Activated CD4-positive, alpha-beta T cell treated with anti-CD3 and anti-CD28 coated beads, Interleukin-2, amount 50 U/mL, for 1 hour (primary cell): ENCODE measurements at places on chromosomes 13 and 19.

GRCh38 chr19:1155352-1156304, 18.4 kb downstream of the SBNO2 start:
- DNase-seq: no peak

DNA sequence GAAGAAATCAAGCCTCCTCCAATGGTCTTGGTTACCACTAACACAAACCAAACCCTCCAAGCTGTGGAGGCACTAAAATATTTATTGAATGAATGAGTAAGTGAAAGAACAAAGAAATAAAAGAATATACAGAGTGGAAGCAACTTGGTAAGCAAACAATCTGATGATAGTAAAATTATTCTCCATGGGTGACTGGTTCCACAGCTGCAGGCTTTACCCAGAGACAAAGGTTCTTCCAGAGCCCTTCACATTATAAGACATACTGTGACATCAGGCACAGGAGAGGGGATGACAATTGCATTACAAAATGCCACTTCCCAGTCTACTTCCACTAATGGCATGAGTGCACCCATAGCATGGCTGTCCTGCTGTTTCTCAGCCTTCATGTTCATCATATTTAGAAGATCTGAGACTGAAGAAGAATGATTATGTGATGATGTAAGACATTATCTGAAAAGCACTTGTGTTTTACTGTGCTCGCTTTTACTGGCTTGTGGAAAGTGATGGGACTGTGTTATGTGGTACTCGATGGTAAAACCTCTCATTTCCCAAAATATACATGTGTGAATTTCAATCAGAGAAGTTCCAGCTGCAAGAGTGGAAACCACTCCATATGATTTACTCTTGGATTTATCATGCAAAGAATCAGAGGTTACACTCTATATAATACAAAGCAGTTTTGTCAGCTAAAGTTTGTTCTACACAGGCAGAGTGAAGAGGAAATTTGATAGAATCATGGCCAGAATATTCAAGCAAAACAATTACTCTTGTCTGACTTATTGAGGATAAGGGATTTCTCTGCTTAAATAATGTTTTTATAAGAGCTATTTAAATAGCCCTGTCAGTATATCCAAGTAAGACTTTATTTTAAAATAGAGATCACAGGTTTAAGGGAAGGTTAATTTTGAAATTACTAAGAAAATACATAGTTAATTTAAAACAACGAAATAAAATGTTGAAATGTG, 220.2 kb upstream of the NBEA start:
- DNase-seq: no peak

- DNase-seq: no peak
Observed at GRCh38 chr13:74530011-74530410, 395.8 kb upstream of the KLF12 start.

DNA sequence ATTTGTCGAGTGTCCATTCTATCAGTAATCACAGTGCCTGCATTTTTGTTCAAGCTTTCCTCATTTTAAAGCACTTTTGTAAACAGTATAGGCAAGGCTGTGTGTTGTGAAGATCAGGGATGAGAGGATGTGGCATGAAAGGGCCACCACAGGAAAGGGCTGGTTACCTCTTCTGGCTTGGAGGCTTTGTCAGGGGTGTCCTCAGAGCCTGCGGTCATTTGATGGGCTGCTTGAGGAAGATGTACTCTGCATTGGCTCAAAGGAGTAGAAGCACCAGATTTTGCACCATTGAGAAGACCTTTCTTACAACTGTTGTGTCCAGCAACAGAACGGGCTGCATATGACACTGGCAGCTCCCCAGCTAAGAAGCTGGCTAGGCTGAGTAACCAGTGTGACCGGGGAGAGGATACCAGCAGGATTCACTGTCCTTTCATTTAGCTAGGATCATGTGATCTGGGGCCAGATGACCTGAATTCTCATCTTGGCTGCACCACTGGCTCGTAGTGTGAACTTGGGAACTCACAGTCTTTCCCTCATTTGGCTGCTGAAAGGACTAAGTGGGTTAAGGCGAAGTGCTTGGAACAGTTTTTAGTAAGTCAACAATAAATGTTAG, 380.2 kb downstream of the FGF9 start:
- DNase-seq: no peak

DNA sequence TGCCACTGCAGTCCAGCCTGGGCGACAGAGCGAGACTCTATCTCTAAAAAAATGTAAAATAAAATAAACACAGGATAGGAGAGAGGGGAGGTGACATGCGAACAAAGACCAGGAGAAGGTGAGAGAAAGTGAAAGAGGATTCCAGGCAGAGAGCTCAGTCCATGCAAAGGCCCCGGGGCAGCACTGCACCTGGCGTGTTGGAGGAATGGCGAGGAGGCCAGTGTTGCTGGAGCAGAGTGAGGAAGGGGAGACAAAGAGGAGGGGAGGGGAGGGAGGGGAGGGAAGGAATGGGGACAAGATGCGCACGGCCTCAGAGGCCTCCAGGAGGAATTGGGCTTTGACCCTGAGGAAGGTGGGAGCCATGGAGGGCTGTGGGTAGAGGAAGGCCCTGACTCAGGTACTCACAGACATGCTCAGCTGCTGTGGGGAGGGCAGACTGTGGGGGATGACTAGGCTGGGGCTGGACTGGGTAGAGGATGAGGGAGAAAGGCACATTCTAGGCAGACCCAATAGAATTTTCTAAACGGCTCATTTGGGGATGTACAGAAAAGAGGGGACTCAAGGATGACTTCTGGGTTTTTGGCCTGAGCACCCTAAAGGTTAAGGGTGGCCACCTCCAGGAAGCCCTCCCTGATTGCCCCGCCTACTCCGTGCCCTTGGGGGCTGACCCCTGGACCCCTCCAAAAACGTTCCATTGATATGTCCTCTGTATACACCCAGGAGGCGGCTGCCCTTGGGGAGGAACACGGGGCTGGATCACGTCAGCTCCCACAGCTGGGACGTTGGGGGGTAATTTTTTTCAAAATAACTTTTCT, 43.9 kb downstream of the PTPRS start:
- no peak for DNase-seq

DNA sequence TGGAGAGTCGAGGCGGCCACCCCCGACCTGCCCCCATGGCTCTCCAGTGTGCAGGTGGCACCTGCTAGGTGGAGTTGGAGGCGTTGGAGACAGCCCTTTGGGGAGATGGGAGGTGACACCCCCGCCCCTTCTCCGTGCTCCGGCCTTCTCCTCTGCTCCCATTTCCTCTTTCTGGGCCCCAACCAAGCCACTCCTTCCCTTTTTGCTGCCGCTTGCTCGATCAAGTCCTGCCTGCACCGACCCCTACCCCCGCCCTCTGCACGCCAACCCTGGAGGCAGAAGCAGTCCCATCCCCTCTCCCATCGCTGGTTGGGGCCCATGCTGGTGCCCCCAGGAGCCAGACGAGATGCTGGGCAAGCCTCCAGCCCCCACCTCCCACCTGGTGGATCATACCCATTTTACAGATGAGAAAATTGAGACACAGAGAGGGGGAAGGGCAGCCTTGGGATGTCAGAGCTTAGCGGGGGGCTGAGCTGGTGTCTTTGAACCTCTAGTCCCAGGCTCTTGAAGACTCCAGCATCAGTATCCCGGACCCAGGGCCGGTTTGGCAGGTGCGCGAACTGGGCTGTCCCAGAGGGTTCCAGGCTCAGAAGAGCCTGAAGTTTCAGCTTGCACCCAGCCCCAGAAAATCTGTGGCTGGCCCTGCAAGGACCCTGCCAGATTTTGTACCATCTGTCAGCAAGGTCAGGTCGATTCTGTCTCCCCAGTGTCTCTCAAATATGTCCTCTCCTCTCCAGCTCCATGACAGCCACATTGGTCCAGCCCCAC, 10.3 kb downstream of the GNA15 start:
- no peak for DNase-seq

GRCh38 chr13:25186187-25186586, 14.1 kb upstream of the AMER2 start:
- no peak for DNase-seq

GRCh38 chr19:11187441-11187840, 9.9 kb downstream of the KANK2 start:
- no peak for DNase-seq

DNA sequence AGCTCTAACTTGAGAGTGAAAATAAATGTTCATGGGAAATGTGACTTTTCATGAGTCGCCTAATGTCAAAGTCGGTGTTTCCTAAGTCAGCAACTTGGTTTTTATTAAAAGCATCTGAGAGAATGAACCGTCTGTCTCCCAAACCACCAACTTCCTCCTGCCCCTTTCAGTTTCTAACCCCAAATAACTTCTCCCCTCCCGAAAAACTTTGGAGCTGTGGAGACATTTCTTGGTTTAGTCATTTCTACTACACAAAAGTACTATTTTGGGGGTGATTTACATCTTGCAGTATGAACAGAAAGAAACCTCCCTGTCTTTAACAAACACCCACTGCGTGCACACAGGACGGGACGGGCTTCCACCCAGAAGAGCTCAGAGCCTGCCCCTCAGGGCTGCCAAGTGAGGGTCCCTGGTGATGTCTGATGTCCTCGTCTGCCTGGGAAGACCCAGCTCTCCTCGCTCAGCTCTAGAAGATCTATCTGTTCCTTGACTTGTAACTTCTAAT, 65.0 kb downstream of the RASA3 start:
- DNase-seq: no peak

DNA sequence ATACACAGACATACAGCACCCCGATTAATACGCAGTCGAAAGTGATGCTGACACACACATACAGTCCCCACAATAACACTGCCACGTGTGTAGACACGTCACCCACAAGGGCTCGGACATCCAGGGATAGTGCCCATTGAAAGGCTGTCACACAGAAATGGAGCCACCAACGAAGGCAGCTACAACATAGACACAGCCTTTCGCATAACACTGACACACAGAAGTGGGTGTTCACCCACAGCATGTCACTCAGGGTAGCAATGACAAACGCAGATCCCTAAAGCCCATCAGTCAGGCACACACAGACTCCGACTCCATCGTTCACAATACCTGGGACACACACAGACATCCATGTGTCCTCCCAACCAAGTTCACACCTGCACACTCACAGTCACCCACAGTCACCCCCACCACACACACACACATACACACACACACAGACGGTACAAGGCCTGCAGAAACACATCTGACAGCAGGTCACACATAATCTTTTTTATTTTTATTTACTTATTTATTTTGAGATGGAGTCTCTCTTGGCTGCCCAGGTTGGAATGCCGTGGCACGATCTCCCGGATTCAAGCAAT, 10.4 kb upstream of the NANOS3 start:
- DNase-seq: no peak

DNA sequence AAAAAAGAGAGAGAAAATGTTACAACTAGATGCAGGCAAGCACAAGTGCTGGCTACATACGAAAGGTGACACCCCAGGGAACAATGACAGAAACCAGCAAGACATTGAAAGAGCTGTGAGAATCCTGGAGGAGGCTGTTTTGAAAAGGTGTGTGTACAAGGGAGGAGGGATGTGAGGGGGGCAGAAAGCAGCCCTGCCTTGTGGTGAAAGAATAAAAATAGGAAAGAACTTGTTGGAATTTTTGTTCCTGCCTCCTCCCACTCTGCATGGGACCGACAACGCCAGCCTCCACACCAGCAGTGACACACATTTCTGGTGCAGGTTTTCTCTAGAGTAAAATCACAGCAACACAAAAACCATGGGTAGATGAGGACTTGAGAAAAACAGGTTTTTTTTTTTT, 1258.6 kb downstream of the PCDH9 start:
- DNase-seq: no peak

DNA sequence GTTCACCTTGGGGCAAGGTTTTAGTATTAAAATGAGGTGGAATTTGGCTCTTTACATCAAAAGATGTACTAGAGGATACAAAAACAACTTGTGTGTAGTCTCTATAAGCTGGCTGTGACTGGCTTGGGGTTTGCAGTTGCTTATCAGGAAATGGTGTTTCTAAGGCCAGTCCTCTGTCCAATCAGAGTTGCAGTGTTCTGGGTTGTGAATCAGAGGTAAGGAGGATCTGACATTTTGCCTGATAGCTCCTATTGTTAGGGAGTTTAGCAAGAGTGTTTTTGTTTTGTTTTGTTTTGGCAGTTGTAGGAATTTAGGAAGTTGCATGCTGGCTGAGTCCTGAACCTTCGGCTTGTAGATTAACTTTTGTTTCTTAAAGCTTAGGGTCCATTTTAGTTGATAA, 20.1 kb upstream of the ESD start:
- DNase-seq: no peak

GRCh38 chr19:39568604-39569003, 28.6 kb upstream of the EID2 start:
- DNase-seq: no peak

- no peak for DNase-seq
Observed at GRCh38 chr13:41707194-41707821, 250.0 kb downstream of the RGCC start.

GRCh38 chr19:15368798-15369593, 10.6 kb downstream of the AKAP8 start:
- no peak for DNase-seq

GRCh38 chr13:76865109-76865508, 21.1 kb downstream of the KCTD12 start:
- no peak for DNase-seq

GRCh38 chr13:40113643-40114304, 458.3 kb downstream of the COG6 start:
- no peak for DNase-seq

DNA sequence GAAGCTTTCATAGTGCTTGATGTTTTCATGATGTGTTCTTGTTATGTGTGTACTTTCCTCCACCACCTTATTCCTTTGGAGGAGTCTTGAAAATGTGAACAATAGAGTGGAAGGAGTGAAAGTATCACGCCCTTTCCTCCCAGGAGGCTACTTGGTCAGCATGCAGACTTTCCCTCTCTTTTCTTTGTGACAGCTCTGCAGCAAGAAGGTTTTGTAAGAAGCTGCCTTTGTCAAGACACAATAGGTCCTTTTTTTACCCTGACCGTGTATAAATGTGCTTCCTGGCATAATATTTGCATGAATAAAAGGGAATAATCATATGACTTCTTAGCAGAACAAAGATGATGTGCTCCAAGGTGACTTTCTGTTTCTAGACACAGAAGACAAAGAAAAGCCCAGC, 882.6 kb upstream of the SLITRK5 start:
- DNase-seq: no peak

DNA sequence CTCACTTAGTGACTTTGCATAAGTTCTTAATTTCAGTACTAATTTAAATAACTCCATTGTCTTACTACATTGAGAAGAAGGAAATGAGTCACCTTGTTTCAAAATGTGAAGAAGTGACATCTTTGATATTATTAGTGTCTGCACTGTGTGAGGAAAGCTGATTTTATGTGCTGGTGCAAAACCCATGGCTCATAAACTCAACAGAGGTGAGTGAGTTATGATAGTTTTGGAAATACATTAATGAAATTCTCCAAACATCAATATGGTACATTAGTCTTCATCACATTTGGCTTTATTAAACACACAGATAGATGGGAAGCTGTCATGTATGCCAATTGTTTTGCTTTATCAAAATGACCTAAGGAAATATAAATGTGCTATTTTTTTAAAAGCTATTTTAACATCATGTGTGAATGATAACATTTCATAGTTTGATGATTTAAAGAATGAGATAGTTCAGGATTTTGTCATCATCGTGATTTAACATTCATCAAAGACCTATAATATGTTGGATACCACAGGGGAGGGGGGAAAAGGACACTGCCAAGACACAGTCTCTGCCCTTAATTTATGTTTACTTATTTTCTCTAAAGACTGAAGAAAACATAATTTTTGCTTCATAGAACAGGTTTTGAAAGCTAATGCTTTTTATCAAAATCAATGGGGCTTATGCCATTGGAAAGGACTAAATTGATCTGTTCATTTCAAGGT, 902.3 kb upstream of the SLITRK1 start:
- no peak for DNase-seq

- no peak for DNase-seq
Observed at GRCh38 chr13:80450386-80450785, 109.5 kb upstream of the SPRY2 start.

GRCh38 chr13:110950819-110951570, 36.1 kb upstream of the ANKRD10 start:
- no peak for DNase-seq

- DNase-seq: no peak
Observed at GRCh38 chr19:51296336-51297093, 14.9 kb upstream of the IGLON5 start.
